ENCODE measurements at places on chromosomes 3 and 15.

DNA sequence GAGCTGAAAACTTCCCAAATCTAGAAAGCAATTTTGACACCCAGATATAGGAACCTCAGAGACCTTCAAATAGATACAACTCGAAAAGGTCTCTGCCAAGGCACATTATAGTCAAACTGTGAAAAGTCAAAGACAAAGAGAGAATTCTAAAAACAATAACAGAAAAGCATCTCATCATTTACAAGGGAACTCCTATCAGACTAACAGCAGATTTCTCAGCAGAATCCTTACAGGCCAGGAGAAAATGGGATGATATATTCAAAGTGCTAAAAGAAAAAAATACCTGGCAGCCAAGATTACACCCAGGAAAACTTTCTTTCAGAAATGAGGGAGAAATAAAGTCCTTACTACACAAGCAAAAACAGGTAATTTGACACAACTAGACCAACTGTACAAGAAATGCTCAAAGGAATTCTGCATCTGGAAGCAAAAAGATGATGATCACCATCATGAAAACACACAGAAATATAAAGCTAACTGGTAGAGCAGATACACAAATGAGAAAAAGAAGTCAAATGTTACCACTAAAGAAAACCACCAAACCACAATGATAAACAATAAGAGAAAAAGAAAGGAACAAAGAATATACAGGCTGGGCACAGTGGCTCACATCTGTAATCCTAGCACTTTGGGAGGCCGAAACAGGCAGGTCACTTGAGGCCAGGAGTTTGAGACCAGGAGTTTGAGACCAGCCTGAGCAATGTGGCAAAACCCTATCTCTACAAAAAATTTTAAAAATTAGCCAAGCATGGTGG lies 50.4 kb downstream of the ADAM10 start:
- DNase-seq: no peak

GRCh38 chr15:62119227-62119864 lies 45.7 kb downstream of the C2CD4B start:
- no peak for DNase-seq

GRCh38 chr3:99895703-99896441 lies 78.2 kb downstream of the CMSS1 start:
- DNase-seq: no peak

- no peak for DNase-seq
Observed at GRCh38 chr3:14907043-14907966, 40.1 kb upstream of the NR2C2 start.

- no peak for DNase-seq
Observed at GRCh38 chr15:59168536-59168935, 38.1 kb upstream of the LDHAL6B start.

GRCh38 chr3:184750349-184751083 lies 38.7 kb upstream of the MAGEF1 start:
- DNase-seq: no peak

DNA sequence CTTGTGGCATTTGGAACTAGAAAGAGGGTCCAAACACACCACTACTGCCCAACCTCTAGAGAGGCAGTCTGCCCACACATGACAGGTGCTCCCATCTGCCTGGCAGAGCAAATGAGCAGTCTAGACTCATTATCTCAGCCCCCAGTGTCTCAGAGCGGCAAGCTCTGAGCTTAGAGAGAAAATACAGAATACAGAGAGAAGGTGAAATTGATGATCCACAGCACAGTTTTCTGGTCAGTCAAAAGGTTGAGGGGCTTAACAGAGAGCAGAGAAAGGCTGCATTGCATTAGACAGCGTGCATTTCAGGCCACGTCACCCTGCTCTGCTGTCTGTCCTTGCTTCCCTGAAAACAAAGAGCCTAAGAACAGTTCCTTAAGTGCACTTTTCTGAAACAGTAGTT lies 135.1 kb downstream of the KCNMB2 start:
- DNase-seq: no peak

GRCh38 chr3:62898530-62899496 lies 23.6 kb upstream of the CADPS start:
- DNase-seq: no peak

GRCh38 chr3:56971261-56971660 lies 89.2 kb upstream of the SPATA12 start:
- no peak for DNase-seq

DNA sequence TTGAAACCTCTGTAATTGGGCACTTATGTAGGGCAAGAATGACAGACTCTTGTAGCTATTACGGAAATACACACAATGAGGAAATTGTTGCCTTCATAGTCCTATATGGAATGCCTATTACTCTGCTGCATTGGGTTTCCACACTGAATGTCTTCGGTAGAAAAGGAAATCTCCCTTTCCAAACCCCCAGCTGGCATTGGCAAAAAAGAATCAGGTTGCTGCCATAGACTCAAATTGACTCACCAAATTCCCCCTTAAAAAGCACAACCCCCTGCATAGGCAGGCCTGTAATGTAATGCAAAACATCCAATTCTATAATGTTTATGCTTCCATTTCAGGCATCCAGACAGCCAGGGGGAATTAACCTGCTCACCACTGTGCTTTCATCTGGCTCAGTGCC lies 44.8 kb upstream of the NTRK3 start:
- no peak for DNase-seq

- DNase-seq: no peak
Observed at GRCh38 chr3:99858469-99858868, 40.8 kb downstream of the CMSS1 start.

GRCh38 chr3:65551945-65552344 lies 486.8 kb downstream of the MAGI1 start:
- no peak for DNase-seq

- no peak for DNase-seq
Observed at GRCh38 chr3:108346301-108347227, 50.2 kb downstream of the HHLA2 start.

- DNase-seq: no peak
Observed at GRCh38 chr3:49787182-49787464, 781 bp upstream of the IP6K1 start.

DNA sequence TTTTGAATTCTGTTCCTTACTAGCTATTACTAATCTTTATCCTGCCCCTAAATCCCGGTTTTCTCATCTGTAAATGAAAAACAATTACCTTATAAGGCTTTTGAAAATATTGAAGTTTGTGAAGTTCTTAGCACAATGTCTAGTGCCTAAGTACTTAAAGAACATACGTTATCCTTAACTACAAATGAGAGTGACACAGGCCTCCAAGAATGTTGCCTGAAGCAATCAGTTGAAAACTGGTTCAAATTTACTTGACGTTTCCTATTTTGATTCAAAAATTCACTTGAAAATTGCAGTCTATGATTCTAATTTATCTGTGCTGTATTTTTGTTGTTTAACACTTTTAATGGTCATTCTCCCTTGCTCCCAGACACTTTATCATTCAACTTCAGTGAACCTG lies 3.2 kb downstream of the SENP7 start:
- DNase-seq: no peak

GRCh38 chr15:56530157-56530556 lies 65.2 kb upstream of the MNS1 start:
- no peak for DNase-seq

DNA sequence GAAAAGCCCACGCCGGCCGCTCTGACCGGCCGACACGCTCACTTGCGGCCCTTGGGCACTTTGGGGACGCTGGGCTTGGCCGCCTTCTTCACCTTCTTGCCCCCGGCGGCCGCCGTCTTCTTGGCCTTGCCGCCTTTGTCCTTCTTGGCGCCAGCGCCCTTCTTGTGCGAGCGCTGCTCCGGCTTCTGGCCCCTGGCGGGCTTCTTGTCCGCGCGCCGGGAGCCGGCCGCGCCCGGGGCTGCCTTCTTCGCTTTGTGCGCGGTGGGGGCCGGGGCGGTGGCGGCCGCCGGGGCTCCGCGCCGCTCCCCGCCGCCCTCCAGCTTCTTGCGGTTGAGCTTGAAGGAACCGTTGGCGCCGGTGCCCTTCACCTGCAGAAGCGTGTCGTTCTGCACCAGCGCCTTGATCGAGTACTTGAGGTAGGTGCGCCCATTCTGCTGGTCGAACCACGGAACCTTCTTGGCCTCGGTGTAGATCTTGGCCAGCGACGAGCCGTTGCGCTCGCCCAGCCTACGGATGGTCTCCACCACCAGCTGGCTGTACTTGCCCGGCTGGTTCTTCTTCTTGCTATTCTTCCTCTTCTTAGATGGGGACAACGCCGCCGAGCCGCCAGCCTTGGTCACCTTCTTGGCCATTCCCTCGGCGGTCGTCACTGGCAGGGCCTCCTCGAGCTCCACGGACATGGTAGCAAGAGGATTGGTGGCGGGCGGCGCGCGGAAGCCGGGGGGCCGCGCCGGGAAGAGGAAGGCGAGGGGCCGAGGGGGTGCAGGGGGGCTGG lies 36.7 kb downstream of the HMCES start:
- DNase-seq: no peak

DNA sequence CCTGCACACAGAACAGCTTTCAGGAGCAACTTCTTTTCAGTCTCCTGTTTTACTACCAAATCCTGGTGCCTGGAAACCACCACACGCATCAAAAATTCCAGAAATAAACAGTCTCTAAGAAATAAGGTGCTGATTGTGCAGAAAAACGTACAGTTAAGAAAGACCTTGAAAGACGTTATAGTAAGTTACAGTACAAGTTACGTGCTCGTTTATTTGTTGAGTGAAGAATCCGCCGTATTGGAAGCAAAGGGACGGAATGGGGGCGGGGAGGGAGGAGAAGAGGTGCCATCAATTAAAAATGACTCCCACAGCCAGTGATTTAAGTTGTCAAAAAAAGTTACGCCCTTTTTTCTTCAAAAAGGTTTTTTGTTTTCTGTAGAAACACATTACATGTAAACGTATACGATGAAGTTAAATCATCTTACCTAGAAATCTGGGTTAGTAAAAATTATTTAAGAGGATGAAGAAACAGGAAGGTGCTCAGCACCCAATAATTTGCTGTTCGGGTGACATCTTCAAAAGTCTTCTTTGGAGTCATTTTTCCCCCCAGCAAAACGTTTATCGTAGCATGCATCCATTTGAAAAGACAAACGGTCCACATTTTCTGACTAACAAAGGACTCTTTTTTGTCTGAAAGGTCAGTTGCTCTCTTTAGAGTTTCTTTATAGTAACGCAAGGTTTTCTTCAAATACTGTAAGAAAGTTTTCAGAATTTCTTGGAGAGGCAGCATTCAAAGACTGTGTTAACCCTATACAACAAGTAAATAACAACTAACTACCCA lies 782 bp upstream of the UACA start:
- DNase-seq: no peak

GRCh38 chr3:42477696-42478095 lies 24.7 kb upstream of the VIPR1 start:
- DNase-seq: no peak

- DNase-seq: no peak
Observed at GRCh38 chr3:71241981-71242560, 341.5 kb downstream of the FOXP1 start.

DNA sequence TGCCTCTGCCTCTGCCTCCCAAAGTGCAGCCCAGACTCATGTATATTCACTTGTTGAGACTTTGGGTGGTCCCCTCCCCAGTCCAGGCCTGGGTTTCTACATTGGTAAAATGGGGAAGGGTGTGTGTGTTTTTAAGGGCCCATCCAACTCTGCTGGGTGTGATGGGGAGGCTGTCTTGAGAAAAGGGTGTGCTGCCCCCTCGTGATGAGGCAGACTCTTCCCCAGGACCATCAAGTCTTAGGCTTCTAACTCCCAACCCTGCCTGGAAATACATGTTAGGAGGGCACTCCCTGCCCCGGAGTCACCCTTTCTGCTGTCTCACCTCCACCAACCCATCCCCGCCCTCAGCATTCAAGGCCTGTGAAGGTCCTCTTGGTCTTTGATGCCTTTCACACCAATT lies 4.4 kb upstream of the PTPN23 start:
- no peak for DNase-seq

DNA sequence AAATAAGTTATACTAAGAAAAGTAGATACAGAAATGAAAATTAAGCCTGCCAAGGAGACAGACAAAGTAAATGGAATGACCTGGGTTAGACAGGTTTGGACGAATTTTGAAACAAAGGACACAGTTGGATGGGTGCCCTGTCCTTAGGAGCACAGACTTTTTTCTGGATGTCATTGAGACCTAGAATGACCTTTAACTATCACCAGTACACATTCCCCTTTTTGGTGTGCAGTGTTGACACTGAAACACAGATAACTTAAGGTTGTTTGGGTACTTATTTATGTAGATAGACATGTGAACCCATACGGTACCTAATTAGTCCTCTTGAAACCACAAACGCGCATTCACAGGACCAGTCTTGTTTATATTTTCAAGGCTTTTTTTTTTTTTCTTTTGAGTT lies 86.7 kb downstream of the PPARG start:
- no peak for DNase-seq

DNA sequence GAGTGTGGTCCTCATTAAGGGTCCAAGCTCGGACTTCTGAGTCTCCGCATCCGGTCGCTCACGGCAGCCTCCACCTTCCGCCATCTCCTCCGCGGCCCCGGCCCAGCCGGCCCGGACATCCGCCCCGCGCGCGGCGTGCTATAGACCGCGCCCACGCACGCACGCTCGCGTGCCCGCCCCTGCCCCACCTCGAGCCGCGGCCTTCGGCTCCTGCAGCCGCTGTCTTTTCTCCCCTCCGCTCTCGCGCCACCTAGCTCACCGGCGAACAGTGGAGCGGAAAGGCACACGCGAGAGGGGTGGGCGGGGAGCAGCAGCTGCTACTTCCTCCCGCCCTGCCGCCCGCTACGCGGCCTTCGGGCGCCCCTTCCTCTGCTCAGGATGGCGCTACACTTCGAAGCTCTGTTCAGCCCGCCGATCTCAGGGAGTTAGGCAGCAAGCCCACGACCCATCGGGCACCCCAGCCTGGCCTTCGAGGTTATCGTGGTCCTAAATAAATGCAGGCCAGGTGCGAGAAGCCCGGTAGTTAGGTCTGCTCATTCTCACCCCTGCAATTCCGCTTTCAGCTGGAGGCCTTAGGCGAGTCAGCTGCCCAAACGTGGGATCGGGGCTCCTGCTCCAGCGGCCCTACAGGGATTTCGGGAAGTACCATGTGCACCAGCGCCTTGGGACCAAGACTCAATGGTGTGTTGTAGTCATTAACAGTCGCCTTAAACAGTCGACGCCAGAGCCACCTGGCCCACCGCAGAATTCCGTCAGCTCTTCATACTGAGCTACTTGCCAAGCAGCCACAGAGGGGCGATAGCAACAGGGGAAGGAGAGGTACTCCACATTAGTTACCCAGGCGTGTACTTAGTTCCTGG lies at the start of gene USP4:
USP4 (minus strand) TSS at position 113 of the 860 bp plus-strand sequence; CDS start at position 84, 29 bp downstream.
- peak; percentile 90 for DNase-seq

DNA sequence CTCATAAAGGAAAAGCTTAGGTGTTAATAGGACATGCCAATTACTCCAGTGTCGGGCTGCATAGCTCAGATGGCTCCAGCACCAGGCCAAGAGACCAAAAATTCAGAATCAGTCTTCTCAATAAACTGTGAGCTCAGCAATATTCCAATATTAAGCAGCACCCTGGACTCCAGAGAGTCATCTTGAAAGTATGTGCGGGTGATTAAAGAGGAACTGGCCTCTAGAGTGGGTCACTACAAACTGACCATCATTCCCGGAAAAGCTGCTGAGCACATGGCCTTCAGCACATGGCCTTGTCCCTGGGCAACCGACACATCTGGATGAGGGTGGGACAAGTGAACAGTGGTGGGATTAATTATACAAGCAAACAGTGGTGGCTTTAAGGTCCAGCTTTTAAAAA lies 59.0 kb downstream of the MAGI1 start:
- DNase-seq: no peak

- DNase-seq: no peak
Observed at GRCh38 chr3:4825436-4826236, 153.6 kb upstream of the BHLHE40 start.

GRCh38 chr3:23115171-23115877 lies 87.8 kb upstream of the UBE2E2 start:
- DNase-seq: no peak

All from stimulated activated CD8-positive, alpha-beta memory T cell treated with anti-CD3 and anti-CD28 coated beads, Interleukin-7, amount 100 ng/mL, for 48 hours (primary cell).